ENCODE measurements at places on chromosomes 16 and 17.

DNA sequence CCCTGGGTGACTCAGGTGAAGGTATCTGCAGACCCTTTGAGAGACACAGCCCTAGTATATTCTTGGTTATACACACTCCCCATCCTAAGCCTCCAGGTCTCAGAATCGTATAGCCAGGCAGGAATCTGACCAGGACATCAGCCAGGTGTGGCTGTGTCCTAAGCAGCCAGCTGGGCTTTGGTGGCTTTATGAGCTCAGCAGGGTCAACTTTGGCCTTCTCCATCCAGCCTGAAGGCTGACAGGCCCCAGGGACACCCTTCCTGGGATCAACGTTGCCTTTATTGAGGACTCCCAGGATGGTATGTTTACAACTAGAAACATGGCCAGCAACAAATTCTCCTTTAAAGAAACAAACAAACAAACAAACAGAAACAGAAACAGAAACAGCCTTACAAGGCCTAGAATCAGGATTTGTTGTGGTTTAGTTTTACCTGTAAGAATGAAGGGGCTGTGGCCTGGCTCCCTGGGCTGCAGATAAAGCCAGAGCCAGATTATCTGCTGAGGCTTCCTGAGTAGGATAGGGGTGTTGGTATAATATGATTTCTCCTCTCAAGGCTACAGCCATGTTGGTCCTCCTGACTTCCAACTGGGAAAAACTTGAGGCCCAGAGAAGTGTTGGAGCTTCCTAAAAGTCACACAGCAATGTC, 8.5 kb downstream of the KIF19 start:
- DNase-seq = no peak

- no peak for DNase-seq
Observed at GRCh38 chr17:29914819-29915537, 15.1 kb downstream of the SSH2 start.

DNA sequence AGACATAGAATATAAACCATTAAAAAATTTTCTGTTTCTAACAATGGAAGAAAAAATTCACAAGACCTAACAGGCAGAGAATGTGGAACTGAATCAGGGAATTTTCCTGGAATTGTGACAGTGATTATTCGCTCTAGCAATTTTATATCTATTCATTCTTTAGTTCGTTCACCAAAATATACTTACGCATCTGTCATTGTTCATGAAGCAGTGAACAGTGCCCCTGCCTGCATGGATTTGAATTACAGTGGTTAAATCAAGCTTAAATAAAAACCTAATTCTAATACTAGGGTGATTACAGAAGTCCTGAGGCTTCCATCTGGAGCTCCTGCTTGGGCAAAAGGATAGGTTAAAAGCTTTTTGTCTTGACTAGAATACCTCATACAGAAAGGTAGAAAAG, 48.6 kb downstream of the ABCA8 start:
- DNase-seq = no peak

DNA sequence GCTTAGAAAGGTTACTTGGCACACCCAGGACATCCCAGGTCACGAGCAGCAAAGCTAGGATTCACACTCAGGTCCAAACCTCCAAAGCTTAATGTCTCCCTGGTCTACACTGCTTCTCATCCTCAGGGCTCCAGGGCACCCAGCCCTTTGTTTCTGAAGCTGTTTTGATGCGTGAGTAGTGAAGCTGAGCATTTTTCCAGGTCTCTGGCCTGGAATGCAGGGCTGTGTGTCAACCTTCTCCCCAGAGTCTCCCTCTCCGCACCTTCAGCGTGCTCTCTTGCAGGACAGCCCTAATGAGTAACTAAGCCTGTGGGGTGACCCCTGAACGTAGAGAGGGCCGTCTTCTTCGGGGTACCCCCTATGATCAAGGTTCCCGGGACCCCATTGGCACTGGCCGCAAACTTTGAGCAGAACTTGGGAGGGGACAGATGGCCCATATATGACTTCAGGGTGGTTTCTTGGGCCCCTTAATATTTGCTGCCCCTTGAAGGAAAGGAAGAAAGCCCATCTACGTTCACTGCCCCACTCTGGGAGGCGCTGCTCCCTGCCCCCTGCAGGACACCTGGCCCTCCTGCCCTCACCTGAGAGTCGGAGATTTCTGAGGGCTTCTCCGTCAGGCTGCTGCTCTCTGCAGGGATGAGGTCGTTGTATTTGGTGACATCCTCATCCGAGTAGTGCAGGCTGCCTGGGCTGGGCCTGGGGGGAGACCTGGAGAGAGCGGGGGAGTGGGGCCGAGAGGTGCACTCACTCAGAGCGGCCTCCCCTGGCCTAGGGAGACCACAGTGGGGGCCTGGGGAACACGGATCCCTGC, 36.4 kb upstream of the CDC42EP4 start:
- no peak for DNase-seq

DNA sequence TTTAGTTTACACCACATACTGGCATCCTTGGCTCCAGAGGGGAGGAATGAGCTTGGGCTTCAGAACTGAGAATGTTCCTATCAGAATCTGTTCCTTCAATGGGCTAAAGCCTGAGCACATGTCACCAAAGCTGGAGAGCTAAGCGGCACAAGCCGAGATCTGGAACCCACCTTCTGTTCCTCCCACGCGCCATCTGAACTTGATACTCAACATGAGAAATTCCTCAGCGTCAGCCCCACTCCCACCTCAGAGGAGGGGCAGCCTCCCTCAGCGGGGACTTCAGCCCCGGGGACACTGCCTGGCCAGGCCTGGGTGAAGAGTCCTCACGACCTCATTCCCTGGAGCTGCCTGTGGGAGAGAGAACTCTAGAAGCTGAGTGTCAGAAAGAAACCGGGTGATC, 22.8 kb upstream of the SLC47A1 start:
- DNase-seq = no peak

DNA sequence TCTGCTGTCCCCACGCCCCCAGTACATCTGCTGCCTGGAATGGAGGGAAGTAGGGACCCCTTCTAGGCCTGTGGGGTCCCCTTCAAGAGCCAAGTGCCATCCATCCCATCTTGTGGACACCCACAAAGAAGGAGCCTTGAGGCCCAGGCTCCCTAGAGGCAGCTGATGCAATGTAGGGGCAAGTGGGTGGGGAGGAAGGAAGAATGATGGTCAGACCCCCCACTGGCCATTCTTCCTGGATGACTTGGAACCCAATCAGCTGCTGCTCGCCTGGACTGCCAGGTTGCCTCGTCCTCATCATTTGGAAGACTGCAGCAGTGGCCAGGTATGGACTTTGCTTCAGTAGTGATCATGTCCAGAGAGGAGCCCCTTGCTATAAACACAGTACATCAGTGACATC, 48.9 kb downstream of the SMPD3 start:
- no peak for DNase-seq

DNA sequence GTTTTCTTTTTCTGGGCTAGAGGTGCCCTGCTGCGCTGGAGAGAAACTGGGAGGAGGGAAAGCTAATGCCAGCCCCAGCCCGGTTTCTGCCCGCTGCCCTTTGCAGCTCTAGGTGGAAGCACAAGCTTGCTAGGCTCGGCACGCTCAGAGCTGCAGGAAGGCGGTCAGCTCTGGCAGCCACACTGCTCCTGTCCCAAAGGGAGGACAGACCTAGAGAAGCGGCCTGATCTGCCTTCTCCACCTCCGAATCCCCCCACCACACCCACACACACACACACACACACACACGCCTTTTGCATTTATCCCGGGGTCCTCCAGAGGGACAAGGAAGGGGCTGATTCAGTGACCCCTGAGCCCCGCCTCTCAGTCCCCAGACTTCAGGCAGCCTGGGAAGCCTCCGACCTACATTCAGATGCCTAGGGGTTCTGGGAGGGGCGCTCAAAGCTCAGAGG, 418.1 kb downstream of the SOX9 start:
- no peak for DNase-seq
